ENCODE measurements at places on chromosomes 7 and 10.
A peak's percentile ranks its signal among the peaks of the same experiment; 100 is the strongest.

DNA sequence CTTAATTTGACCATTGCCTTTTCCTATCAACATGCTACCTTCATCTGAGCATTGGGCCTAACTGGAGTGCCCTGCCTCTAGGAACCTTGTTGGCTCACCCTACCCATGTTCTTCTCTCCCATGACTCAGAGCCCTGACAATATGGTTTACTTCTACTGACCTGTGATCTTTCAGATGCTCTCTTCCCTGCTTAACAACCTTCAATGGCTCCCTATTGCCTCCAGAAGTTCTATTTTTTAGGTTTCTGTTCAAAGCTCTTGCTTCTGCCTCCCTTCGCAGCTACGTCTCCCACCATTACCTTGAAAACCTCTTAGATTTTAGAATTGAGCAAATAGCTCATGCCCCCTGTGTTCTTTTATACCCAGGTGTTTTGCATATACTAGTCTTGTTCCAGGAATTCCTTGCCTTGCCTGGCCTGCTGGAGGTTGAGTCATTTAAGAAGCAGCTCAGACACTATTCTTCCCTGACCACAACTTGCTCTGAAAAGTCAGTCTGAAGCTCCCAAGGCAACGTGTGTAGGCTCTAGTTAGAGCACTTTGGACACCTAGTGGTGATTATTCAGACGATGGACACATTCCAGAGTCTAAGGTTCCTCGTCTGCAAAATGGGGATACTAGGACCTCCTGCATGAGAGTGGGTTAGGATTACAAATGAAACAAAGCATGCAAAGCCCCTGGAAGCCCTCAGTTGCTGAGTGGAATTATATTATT, 64.4 kb upstream of the EMX2 start:
- DNase-seq: no peak

DNA sequence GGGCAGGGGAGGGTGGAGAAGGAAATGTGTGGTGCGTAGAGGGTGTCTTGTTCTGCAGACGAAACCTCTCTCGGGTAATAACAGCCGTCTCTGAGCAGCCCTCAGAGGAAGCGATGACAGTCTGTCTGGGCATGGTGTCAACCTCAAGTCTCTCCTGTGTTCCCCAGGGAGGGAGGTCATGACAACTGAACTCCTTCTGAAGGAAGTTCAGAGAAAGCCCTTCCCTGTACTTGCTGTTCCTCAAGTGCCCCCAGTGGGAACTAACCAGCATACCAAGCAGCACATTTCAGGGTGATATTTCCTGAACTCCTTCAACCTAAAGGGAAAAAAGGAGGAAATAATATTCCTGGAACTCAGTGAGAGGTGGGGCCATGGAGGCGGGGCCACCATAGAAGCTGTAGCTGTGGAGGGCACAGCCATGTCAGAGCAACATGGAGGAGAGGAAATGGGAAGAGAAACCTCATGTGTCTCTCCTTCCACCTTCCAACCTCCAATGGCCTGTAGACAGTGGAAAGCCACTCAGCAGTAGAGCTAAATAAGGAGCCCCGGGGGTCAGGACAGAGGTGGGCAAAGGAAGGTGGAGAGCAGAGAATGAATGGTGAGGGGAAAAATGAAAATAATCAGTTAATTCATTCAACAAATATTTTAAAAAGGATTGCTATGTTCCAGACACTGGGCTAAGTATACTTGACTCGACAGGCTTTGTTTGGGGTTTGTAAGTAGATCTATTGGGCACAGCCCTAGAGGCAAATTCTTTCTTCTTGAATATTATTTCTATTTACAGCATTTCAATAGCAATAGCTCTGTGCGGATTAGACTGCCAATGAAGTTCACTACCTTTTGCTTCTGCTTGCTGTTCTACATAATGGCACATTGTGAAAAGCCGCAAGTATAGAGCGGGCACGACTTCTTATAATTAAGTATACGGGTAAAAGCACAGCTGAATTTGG, 61.0 kb upstream of the AOAH start:
- peak; percentile 45 for DNase-seq

DNA sequence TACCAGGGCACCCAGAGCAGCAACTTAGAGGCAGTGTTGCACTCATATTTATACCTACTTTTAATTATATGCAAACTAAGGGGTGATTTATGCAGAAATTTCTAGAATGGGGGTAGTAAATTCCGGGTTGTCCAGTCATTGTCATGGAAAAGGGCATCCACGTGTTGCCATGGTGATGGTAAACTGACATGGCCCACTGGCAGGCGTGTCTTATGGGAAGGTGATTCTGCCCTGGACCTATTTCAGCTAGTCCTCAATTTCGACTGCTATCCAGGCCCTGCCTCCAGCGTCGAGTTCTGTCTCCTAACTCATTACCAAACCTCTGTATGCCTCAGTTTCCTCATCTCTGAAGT, 12.8 kb downstream of the SNX8 start:
- DNase-seq: no peak

GRCh38 chr7:1579481-1580421, 9.9 kb upstream of the PSMG3 start:
- peak; percentile 44 for DNase-seq

GRCh38 chr7:46206476-46207060, 285.5 kb upstream of the IGFBP3 start:
- DNase-seq: no peak

- DNase-seq: no peak
These were observed 612.2 kb downstream of the SUGCT start for GRCh38 chr7:40746841-40747556.

DNA sequence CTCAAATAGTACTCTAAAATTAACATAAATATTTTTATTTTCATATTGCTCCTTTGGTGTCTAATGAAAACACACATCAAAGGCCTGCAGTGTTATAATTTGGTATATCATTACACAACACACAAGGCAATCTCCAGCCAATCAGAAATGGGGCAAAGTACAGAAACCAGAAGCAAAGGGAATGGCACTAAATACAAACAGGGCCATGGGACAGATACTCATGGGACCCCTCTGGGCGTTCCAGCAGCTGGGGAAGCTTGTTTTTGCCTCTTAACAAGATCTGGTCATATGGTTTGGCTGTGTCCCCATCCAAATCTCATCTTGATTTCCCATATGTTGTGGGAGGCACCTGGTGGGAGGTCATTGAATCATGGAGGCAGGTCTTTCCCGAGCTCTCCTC, 551.8 kb upstream of the NRP1 start:
- no peak for DNase-seq

- no peak for DNase-seq
These were observed 668.3 kb downstream of the IPMK start for GRCh38 chr10:57599440-57599839.

- no peak for DNase-seq
These were observed 289.2 kb downstream of the WDR37 start for GRCh38 chr10:1345368-1345767.

- DNase-seq: no peak
These were observed 3.1 kb downstream of the RNF133 start for GRCh38 chr7:122695816-122696215.

GRCh38 chr10:86003201-86003621, 363.4 kb downstream of the GRID1 start:
- no peak for DNase-seq

DNA sequence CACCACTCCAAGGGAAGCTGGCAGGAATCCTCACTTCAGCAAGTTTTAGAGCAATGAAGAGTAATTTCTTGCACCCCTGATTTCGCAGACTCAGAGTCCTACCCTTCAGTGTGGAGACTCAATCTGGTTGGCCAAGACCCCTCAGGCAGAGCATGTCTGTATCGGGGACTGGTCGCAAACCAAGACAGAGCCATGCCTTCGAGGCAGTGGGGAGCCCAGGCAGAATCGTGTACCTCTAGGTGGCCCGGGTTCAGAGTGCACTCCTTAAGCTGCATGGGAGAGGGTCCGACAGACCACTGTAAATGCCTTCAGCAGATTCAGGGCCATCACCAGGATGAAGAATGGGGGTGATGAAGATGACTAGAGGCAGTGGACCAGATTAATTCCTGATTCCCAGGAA, 94.9 kb downstream of the STRA8 start:
- DNase-seq: no peak

DNA sequence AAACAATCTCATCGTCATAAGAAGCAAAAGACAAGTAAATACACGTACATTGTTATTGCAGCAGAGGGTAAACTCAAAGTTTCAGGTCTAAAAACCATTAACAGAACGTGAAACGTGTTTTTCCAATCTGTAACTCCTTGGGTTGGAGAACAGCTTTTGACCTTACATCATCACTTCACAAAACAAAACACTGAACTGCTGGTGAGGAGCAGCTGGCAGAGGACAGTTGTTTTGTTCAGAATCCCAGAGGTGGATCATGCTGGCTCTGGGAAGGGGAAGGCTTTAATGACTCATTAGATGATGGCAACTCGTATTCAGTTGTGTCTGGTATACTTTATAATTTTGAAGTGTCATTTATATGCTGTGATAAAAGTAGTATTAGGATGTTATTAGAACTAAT, 923.0 kb upstream of the CELF2 start:
- no peak for DNase-seq

- no peak for DNase-seq
These were observed 33.6 kb downstream of the SH2D4B start for GRCh38 chr10:80571352-80571751.

- DNase-seq: no peak
These were observed 4.1 kb upstream of the LRRC17 start for GRCh38 chr7:102908676-102909075.

- DNase-seq: no peak
These were observed 381.1 kb upstream of the ZMIZ1 start for GRCh38 chr10:78687626-78688025.

DNA sequence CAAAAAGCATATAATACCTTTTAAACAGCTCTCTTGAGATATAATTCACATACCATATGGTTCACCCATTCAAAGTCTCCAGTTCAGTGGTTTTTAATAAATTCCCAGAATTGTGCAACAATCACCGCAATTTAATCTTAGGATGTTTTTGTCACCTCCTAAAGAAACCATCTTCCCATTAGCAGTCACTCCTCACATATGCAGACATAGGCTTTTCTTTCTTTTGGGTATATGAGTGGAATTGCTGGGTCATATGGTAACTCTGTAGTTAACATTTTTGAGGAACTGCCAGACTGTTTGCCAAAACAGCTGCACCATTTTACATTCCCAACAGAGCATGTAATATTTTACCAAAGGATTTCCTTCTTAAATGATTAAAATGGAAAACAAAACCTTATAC, 57.0 kb downstream of the CC2D2B start:
- no peak for DNase-seq

GRCh38 chr10:24917493-24917892, 34.9 kb downstream of the PRTFDC1 start:
- no peak for DNase-seq

DNA sequence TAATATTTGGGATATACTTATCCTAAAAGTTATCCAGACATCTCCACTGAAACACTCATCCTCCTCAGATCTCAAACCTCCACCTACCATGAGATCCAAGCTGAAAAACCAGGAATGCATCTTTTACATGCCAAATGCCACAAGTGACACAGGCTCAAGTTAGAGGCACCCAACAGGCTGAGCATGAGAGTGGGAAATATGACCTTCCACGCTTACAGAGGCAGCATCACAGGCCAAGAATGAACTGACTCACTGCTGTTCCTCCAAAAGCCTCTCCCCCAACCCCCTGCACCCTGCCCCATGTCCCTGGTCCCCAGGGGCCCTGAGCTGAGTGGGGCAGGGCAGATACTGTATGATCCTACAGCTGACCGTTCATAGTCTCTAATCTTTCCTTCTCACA, 4.8 kb upstream of the MTPAP start:
- no peak for DNase-seq

DNA sequence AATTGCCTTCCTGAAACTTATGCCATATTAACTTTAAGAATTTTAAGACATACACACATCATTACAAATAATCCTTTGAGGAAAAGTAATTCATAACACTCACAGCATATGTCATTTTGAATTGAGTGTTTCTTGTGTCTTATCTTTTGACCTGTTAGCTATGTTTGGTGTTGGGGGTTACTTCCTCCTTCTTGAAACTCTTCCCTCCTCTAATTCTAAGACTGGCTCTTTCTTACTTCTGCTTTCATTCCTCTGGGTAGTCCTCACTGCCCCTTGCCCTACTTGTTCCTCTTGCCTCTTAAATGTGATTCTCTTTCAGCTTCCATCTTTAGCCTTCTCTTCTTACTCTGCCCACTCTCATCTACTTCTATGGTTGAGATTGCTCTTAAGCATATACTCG, 28.3 kb upstream of the PIP4K2A start:
- no peak for DNase-seq

DNA sequence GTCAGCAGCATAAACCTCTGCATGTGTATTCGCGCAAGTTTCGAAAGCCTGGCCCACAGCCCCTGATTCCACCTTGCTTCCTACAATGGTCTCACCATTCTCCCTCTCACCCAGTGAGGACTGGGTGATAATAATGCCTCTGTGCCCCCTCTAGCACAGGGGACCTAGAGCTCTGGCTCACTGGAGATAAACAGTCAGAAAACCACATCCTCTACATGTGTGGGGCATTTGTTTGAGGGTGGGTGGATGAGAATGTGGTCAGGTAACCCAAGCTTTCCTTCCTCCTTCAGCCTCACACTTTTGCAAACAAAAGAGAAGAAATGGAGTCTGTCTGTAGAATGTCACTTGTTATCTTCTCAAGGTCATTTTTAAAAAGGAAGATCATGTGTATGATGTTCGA, 373.5 kb downstream of the KCNMA1 start:
- DNase-seq: no peak

- DNase-seq: no peak
These were observed 180.7 kb downstream of the EVX1 start for GRCh38 chr7:27423290-27423689.

DNA sequence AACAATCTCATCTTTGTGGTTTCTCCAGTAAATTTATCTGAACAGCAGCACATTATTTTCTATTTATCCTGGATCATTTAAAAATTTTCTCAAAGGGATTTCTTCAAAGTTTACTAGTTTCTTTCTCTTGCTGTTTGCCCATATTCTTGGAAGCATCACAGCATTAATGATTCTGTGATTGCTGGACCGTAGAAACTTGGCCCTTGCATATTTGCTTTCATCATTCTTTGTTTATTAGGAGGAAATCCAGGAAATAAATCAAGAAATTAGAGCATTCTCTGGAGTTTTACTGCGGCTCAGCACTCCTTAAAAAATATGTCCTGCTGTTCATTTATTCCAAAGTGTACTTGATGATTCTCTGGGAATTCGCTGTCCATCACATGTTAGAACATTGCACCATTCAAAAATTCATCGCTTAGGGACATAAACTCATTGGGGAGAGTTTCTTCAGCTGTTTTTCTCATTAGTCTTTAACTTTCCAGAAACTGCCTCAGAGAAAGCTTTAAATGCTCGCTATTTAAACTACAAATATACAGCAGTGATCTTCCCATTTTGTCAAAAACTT, 264.0 kb upstream of the CDC14C start:
- no peak for DNase-seq

DNA sequence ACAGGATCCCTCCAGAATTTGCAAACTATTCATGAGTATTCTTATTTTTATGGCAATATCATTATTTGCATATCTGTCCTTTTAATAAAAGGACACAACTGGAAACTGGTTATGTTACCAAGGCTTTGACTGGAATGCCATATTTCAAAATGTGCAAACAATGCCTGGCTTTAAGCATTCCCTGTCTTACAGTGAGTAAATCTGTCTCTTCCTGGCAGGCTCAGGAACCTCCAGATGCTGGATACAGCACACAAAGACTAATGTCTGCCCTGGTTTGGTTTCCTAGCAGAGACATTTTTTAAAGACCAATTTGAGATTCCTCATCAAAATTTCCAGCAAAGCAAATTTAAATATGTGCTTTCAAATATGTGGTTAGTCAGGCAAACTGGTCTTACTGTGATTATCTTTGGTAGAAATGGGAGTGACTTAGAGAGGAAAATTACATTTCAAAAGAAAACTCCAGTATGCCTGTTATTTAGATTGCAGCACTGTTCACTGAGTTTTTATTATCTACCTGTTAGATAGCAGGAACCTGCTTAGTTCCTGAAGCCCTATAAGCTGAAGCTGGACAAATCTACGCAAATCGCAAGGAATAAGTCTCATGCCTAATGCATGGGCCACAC, 31.3 kb downstream of the RNF216 start:
- no peak for DNase-seq
